A375 (cell line): ENCODE measurements at places on chromosomes 13 and 19. TPM values are rescaled to one million over a fixed set of nuclear protein-coding genes. Genes with fewer than 3 reads are reported as not detected.

SERPINE3 gene
- total RNA-seq, result not detected in 2 replicates

NLRP12 gene
- 0.04 and 0.05 TPM in 2 replicates for total RNA-seq

RFPL4A gene
- 1.0 and 2.7 TPM in 2 replicates for total RNA-seq

VSTM2B gene
- not detected in 2 replicates for total RNA-seq

PABPC3 gene
- total RNA-seq, result 0.04 and 0.05 TPM in 2 replicates

CYP2B6 gene
- not detected in 2 replicates for total RNA-seq

LILRA5 gene
- not detected in 2 replicates for total RNA-seq

GNA15 gene
- not detected in 2 replicates for total RNA-seq

TEX101 gene
- not detected in 2 replicates for total RNA-seq

LAIR1 gene
- 0.32 TPM in 1 of 2 replicates, not detected in the other for total RNA-seq
